Breast epithelium (tissue), 4 donors: ENCODE measurements at places on chromosomes 12 and 14. TPM values are rescaled to one million over a fixed set of nuclear protein-coding genes. Genes with fewer than 3 reads are reported as not detected.

- DNase-seq, result no peak
- H3K27ac ChIP-seq, result no peak overlapping the region
- no peak overlapping the region for H3K4me3 ChIP-seq
Observed at GRCh38 chr12:76696186-76696585, 67.7 kb upstream of the ZDHHC17 start.

The C12orf42 gene
- total RNA-seq, result 1.6 TPM

GRCh38 chr14:42319996-42320395, 713.3 kb downstream of the LRFN5 start:
- no peak overlapping the region for H3K27ac ChIP-seq
- DNase-seq, result no peak
- no peaks in the 10 kb centered on the region for H3K36me3 ChIP-seq
- no peaks in the 10 kb centered on the region for H3K4me1 ChIP-seq

- no peaks in the 10 kb centered on the region for H3K4me1 ChIP-seq
- H3K4me3 ChIP-seq, result no peak overlapping the region
- no peaks in the 10 kb centered on the region for H3K36me3 ChIP-seq
- H3K27ac ChIP-seq, result no peak overlapping the region
- DNase-seq, result no peak
Observed at GRCh38 chr14:68767248-68767645, 25.6 kb downstream of the ZFP36L1 start.

DNA sequence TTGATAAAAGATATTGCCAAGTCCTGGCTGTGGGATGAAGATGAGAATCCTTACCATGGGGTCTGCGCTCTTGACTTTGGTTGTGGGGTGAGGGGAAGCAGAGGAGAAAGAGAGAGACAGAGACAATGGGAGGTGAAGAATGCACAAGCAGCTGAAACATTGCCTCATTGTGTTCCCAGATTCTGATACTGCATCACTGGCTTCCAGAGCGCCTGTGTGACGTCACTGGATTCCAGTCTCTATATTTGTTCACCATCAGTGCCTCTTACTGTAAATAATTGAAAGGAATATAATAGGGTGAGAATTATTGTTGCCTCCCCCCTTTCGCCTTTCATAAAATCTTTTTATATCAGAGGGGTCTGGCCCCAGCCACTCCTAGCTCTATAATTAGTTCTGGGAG, 188.9 kb upstream of the NTF3 start:
- DNase-seq, result no peak
- H3K4me3 ChIP-seq, result no peak overlapping the region
- H3K4me1 ChIP-seq, result no peaks in the 10 kb centered on the region
- H3K27ac ChIP-seq, result no peak overlapping the region
